Keratinocyte (primary cell): ENCODE measurements at places on chromosomes 4 and X. TPM values are rescaled to one million over a fixed set of nuclear protein-coding genes. Genes with fewer than 3 reads are reported as not detected.

Gene RWDD4
- polyA plus RNA-seq: 12.1 to 25.5 TPM (median 17.4 TPM) in 3 replicates

Gene PLP1
- not detected in 3 replicates for polyA plus RNA-seq

Gene SULT1E1
- 1.2 to 4.6 TPM (median 4.5 TPM) in 3 replicates for polyA plus RNA-seq

GRCh38 chr4:145278341-145279121 is 98.1 kb upstream of the OTUD4 start:
- no peak for DNase-seq

Gene PLAC1
- polyA plus RNA-seq: 8.5 to 13.7 TPM (median 9.7 TPM) in 3 replicates

DNA sequence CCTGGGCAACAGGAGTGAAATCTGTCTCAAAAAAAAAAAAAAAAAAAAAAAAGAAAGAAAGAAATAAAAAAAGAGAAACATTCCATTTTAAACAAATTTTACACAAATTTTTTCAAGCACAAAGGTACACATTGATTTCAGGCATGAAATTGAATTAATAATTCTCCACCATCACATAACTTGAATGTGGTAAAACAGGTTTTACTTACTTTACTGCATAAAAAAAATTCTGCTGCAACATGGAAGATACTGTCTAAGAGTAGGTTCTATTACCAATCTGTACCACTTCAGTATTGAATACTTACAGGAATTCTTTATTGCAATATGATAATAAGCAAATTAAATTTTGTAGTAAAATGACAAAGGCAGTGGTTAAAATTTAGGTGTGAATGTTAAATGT is 271.6 kb upstream of the ARSJ start:
- DNase-seq: no peak
